ENCODE measurements at places on chromosomes 5 and 9. TPM values are rescaled to one million over a fixed set of nuclear protein-coding genes. Genes with fewer than 3 reads are reported as not detected.

DNA sequence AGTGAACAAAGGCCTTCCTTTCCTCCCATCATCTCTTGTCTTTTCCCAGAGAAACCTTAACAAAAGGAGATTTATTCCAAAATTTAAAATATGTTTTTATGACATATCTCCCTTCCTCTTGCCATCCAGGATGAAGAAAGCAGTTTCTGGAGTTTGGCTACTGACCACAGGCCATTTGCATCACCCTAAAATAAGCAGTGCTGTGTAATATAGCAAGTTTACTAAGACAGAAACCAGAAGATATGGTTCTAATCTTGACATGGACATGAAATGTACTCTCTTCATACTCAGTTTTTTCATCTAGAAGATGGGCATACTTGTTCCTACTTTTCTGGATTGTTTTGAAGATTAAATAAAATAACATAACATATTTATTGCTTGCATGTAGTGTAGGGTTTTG lies 50.2 kb upstream of the ZFAND5 start:
- H3K27me3 ChIP-seq: no peaks in the 10 kb centered on the region
- no peak overlapping the region for H3K27ac ChIP-seq

DNA sequence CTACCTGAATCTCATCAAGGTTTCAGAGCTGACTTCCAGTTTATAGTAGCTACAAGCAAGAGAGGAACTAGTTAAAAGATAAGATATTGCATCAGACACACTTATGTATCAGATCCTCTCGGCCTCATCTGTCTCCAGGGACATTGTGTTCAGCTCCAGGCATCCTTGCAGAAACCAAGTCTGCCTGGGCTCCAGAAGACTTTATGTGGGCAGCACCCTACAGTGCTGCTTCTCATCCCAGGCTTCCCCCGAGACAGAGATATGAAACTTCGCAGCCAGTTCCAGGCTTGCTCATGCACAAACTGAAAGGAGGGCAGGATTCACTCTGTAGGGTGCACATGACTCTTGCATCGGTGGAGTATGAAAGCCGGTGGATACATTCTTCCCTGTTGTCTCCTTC lies 33.9 kb upstream of the FOXB2 start:
- H3K4me1 ChIP-seq: no peaks in the 10 kb centered on the region
- H3K27ac ChIP-seq: no peak overlapping the region
- no peaks in the 10 kb centered on the region for H3K36me3 ChIP-seq

Gene PCDHGB2
- total RNA-seq: 5.8 TPM

GRCh38 chr5:50300878-50301277 lies 140.2 kb downstream of the EMB start:
- no peaks in the 10 kb centered on the region for H3K4me1 ChIP-seq
- no peak for DNase-seq
- H3K27ac ChIP-seq: no peak overlapping the region
- H3K4me3 ChIP-seq: no peak overlapping the region
- H3K27me3 ChIP-seq: no peaks in the 10 kb centered on the region

DNA sequence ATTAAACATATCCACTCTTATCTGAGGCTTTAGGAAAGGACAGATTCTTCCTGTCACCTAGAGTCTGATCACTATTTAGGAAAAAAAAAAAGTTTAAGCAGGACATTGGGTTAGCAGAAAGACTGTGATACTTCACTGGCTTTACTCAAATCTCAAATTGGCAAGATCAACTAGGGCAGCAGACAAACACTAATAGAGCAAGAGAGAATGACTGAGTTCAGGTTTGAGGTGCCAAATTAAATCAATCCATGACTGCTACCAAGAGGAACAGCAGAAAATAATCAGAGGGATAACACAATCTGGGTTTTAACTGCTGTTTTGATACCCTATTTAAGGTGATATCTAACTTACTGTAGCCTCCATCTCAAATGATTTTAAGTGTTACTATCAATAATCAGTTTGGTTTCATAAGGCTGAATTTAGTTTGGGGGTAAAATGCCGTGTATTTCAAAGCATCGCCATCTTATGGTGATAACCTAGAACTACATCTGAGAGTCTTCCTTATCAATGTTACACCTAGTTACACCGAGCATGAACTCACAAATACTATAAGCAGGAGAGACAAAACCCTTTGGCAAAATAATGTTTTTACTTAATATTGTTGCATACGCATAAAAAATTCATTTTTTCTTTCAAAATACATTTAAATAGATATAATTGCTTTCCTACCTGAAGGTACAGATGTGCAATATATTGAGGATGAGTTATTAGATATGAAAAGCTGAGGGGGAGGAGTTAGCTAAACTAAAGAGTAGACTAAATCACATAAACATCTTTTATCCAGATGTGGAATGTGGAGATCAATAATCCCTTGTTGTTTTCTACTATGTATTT lies 286.4 kb upstream of the CDH12 start:
- DNase-seq: peak; percentile 73
- no peaks in the 10 kb centered on the region for H3K27me3 ChIP-seq
- H3K36me3 ChIP-seq: no peaks in the 10 kb centered on the region
- no peak overlapping the region for H3K4me3 ChIP-seq
- H3K4me1 ChIP-seq: no peaks in the 10 kb centered on the region
- H3K27ac ChIP-seq: no peak overlapping the region

Gene LHX2
- total RNA-seq: 0.19 TPM

DNA sequence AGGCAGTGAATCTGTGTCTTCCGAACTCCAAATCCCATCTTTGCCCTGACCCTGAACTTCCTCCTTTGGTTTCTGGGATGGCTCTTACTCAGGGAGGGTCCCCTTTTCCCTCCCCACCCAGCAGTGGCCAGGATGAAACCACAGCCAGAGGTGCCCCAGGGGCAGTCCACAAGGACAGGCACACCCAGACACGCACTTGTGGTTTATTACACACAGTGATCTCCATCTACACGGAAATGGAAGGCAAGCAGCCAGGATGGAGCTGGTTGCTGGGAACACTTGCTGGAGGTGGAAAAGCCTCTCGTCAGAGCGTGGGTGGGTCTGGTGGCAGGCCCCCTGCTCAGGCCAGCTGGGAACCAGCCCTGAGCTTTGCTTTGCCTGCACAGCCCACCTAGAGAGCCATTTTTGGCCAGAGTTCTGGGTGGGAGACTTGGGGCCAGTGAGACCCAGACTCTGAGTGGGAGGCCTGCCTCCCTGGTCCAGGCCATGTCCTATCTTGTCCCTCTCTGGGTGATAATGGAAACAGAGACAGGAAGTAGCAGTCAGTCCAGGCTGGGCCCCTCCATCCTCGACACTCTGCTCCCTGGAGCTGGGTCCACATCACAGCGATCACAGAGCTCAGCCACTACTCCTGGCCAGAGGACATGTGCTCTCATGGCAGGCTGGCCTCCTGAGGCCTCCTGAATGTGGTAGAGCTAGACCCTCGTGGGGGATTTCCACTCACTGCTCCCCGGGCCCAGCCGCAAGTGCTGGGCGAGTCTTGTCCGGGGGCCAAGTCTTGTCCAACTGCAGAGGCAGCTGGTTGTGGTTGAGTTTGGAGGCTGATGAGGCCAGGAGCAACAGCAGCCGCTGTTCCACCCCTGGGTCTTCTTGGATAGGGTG lies 5.1 kb upstream of the PHYKPL start:
- H3K36me3 ChIP-seq: no peaks in the 10 kb centered on the region
- H3K4me3 ChIP-seq: no peak overlapping the region
- H3K27ac ChIP-seq: no peak overlapping the region
- H3K27me3 ChIP-seq: no peaks in the 10 kb centered on the region
- DNase-seq: no peak
- H3K4me1 ChIP-seq: no peaks in the 10 kb centered on the region
